Effector CD8-positive, alpha-beta T cell (primary cell): ENCODE measurements at places on chromosomes 6 and 20.
A peak's percentile ranks its signal among the peaks of the same experiment; 100 is the strongest.

GRCh38 chr6:28747631-28748157, 176.1 kb downstream of the TRIM27 start:
- no peak for DNase-seq

- peak; percentile 58 for DNase-seq
Observed at GRCh38 chr6:144334150-144334708, 49.1 kb downstream of the UTRN start.

- no peak for DNase-seq
Observed at GRCh38 chr20:54633374-54634355, 158.3 kb downstream of the DOK5 start.

DNA sequence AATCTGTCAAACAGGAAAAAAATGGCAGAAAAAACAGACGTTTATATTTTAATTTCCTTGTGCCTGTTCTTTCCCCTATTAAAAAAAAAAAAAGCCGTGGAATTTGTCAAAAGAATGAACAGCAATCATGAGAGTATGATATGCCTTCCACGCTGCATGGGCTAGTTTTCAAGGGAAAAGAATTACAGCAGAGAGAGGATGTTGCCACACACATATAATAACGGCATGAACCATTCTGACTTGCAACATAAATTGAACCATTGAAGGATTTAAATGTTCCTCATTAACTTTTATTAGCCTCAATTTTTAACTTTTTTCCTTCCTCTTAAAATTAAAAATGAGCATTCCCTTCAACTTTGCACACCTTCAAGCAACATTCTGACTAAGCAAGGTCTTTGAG, 301.8 kb downstream of the FOXC1 start:
- no peak for DNase-seq

DNA sequence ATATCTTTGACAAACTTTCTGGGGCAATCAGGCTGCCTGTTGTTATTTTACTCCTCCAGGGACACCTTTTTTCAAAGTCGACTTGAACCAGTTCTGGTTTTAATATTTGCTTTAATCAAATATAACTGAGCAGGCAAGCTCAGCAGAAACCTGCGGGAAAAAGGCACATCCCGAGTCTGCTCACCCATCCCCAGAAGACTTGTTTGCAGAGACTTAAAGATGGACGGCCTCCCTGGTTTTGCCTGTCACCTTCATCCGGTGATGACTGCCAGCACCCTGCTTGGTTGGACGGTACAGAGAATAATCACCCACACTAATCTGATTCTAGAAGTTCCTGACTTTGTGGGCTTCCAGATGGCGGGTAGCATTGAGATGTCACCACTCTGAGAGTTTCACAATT, 36.8 kb downstream of the PPP1R3G start:
- no peak for DNase-seq

DNA sequence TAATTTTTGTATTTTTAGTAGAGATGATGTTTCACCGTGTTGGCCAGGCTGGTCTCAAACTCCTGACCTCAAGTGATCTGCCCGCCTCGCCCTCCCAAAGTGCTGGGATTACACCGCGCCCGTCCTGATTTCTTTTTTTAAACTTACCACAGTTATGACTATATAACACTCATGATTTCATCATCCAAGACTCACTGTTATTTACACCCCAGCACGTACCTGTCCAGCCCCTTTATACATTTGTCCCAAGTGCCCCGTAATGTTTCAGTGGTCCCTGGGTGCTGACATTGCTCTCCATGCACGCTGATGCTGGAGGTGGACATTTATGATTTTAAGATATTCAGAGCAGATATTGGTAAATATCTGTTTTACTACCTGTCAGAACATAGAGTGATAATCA, 219.9 kb upstream of the GMDS start:
- DNase-seq, result no peak

DNA sequence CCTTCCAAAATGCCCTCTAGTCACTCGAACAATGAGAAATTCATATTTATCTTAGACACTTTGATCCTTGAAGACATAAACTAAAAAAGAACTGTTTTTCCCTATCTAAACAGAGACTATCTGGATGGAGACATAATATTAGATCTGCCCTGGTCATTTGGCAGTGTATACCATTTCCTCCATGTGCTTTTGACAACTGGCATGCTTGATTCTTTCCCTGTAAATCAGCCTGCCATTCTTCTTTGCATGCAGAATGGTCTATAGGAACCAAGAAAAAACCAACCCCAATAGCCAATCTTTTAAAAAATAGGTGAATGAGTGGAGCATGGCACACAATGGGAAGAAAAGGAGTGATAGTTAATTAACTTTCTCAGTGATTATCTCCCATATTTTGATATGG, 93.8 kb downstream of the OPN5 start:
- DNase-seq, result no peak

GRCh38 chr20:32632461-32633354, 41.0 kb downstream of the C20orf203 start:
- DNase-seq, result no peak

DNA sequence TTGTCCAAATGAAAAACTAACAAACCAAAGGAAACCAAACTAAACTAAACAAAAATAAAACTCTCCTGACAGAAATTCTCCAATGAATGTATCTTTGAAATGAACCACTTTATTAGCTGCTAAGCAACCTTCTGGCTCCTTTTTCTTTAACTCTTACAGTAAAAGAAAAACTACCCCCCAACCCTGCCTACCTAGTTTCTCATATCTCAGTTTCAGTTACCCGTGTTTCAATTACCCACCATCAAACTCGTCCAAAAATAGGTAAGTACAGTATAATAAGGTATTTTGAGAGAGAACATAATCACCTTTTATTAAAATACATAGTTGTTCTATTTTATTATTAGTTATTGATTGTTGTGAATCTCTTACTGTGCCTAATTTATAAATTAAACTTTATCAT, 177.4 kb upstream of the THEMIS start:
- DNase-seq, result no peak

DNA sequence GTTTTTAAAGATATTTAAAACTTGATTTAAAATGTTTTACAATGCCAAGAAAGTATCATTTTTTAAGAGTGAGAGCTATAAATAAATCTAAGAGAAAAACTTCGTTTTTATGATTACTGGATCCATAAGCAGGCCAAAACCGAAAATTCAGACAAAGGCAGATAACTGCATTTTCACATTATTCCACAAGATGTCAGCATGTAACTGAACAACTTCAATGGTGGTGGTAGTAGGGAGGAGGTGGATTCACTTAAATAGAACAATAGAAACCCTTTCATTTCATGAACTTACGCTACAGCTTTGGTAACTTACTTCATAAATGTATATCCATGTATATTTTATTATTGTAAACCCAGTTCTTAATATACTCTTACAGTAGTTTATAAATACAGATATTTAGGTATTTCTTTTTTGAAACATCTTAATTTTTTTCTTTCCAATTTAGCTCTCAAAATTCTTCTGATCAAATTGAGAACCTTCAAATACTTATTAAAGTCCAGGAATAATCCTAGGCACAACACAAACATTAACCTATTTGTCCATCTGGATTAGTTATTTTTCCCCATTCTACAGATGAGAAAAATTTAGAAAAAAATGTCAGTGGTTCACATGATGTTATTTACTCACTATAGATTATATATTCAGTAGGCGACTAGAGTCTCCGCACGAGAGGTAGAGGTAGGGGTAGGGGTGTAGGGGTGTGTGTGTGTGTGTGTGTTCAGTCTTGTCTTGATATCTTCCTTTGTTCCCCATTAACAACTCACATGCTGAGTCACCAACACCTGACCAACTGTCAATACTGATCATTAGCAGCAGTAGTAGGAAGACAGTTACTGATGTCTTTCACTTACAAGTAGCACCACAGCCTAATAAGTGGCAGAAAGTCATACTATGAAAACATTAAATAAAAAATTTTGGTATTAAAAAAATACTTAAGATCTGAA, 111.5 kb downstream of the ARHGAP18 start:
- no peak for DNase-seq
